ENCODE measurements at places on chromosomes 3 and 15.

DNA sequence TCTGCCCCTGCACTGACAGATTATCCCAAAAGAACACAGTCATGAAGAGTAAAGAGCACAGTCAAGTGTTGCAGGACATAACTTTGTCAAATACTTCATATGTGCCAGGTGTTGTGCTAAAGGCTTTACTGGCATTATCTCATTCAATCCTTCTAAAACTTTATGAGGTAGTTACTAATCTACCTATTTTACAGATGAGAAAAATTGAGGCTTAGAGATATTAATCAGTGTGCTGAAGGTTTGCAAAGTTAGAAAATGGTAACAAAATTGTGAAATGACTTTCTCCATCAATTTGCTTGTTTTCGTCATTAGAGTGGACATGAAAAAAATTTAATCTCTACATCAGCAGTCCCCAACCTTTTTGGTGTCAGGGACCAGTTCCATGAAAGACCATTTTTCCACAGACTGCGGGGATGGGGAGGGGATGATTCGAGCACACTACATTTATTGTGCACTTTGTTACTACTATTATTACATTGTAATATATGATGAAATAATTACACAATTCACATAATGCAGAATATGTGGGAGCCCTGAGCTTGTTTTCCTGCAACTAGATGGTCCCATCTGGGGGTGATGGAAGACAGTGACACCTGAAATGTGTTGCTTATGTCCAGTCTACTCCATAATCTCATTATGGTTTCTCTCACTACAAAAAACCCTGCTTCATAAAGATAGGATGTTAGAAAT, 8.6 kb upstream of the CAPN7 start:
- DNase-seq = no peak

- DNase-seq = no peak
Observed at GRCh38 chr3:186311441-186311840, 50.6 kb downstream of the DGKG start.

DNA sequence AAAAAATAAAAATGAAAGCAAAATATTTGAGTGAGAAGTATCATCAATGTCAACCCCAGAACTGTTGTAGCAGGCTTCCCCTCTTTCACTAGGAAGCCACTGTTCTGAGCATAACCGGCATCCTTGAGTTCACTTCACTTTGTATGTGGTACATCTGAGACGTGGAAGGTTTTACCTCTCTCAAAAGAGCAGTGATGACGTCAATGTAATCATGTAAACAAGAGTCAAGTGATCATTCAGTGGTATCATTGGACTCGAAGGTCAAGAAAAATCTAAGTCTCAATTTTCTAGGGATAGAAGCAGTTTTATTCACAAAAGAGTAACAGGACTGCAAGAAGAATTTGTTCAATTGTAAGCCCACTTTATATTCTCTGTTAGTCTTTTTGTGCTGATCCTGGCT, 339.8 kb upstream of the THRB start:
- DNase-seq = no peak

- no peak for DNase-seq
Observed at GRCh38 chr15:72168131-72168807, 29.3 kb downstream of the GRAMD2A start.

GRCh38 chr15:85757073-85757938, 37.4 kb downstream of the KLHL25 start:
- DNase-seq = no peak

Data from HFF-Myc (cell line).